ENCODE measurements at places on chromosomes 13 and 19. TPM values are rescaled to one million over a fixed set of nuclear protein-coding genes. Genes with fewer than 3 reads are reported as not detected.

- no peak for DNase-seq
These were observed 170.0 kb downstream of the COL4A1 start for GRCh38 chr13:110136660-110137585.

GRCh38 chr19:58154287-58154678, 3.7 kb upstream of the ZNF329 start:
- DNase-seq: peak; percentile 43

DNA sequence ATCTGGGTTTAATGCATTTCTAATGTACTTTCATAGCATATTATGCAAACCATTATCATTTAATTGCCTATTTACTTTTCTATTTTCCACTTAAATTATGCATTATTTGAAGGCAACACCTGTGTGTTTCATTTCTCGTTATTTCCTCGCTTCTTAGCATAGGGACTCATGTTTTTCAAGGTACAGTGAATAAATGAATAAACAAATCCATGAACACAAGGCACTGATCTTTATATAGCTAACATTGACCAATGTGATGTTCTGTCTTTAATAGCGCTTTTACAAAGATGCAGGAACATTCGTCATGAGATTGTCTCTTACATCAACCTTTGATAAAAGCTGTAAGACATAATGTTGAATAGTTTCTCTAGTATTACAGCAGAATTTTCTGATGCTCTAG, 121.2 kb downstream of the B3GLCT start:
- DNase-seq: no peak

DNA sequence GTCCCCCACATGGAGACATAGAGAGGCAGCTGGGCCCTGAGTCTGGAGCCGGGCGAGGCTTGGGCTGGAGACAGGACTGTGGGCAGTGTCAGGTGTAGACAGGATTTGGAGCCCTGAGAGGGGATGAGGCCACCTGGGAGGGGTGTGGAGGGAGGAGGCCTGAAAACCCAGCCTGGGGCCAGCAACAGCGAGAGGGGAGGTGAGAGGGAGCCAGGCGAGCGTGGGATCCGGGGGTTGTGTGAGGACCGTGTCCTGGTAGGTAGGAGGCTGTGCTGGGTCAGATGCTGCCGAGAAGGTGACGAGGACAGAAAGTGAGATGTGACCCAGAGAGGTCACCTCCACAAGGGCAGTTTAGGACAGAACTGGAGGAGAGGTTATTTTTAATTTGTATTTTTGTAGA, 7.4 kb downstream of the MPND start:
- DNase-seq: no peak

DNA sequence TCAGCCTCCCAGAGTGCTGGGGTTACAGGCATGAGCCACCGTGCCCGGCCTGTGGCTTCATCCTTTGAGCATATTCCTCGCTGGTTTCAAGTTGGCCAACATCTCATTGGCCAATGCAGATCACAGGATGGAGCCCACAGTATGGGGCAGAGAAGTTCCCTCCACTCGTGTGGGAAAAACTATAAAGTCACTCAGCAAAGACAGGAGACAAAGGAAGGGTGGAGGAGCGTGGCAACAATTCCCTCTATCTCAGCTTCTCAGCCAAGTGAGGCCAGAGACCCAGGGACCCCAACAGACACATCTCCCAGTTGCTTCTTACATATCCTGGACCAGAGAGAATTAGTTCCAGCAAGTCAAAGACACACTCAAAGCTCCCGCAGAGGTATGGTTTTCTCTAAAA, 184.6 kb upstream of the SOX1 start:
- DNase-seq: no peak

- no peak for DNase-seq
These were observed 192.8 kb downstream of the LACC1 start for GRCh38 chr13:44072536-44072935.

DNA sequence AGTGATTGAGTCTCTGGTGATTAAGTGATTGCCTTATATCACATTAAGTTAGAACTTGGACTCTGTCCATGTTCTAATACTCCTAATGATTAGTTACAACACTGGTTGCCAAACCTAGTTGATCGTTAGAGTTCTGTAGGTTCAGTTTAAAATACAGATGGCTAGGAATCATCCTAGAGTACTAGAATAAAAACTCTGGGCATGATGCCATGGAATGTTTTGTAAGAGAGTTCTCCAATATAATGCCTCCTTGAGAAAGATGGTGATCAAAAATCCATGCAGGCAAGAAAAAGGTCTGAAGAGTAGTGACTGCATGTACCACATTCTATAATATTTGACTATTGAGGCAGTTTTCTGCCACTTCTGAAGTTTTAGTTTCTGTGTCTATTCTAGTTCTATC, 176.3 kb downstream of the GPC5 start:
- DNase-seq: no peak

- DNase-seq: no peak
These were observed 505.6 kb downstream of the MYO16 start for GRCh38 chr13:109135018-109135417.

- peak; percentile 81 for DNase-seq
These were observed 931.0 kb upstream of the MIR17HG start for GRCh38 chr13:90416519-90416918.

CEACAM20 gene
- not detected for total RNA-seq
